ENCODE measurements at places on chromosomes 2 and 18.

DNA sequence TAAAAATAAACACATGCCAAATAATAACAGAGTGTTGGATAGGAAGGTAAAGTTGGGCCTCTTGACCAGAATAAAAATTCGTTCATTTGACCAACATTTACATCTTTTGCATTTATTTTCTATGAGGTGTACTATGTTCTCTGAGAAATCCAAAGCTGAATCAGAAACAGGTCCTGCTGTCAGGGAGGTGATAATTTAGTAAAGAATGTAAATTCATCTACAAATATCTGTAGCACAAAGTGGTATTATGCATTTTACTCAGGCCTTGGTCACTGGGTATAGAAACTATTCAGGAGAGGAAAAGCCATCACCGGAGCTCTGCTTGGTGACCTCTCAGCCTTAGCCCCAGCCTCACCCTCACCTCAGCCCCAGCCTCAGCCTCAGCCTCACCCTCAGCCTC is 208.9 kb downstream of the SPP2 start:
- no peak for DNase-seq

DNA sequence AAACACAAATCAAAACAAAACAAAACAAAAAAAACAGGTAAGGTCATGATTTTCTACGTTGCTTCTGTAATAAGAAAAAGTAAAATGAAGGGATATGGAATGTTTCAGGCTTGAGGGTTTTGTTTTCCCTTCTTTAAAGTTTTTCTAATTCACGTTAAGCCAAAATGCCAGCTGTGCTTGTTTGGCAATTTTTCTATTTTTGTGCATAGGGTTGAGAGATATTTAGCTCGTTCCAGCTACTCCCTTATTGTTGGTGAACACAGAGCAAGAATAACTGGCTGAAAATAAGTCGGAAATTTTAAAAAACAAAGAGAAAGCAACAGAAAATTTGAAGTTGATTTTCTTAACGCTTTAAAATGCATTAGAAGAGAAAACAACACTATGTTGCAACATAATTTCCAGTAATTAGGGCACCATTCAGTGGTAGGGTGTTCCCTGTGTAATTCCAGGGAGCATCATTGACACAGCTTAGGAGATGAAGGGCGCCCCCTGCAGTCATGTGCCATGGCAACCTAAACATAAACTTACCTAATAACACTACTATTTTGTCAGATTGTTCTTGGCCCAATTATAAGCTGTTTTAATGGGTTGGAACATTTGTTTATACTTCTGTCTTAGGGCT is 99.5 kb downstream of the DTNA start:
- peak; percentile 51 for DNase-seq

DNA sequence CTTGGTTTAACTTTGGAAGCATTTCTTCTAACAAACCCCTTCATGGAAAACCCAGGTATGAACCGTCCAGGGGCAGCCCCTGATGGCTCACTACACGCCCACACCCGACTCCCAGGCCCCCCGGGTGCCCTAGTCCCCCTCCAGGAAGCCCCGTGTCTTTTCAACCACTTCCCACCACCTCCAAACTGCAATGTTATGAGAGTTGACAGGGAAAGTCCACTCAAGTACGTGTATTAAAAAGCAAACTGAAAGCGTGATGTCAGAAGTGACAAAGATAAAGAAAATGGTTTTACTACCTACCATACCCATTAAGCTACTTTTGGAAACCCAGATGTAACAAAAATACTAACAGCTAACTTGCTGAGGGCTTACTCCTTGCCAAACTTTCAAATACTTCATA is 51.5 kb downstream of the L3MBTL4 start:
- no peak for DNase-seq

- DNase-seq: no peak
Measured at GRCh38 chr2:213723707-213724106, 439.4 kb downstream of the SPAG16 start.

DNA sequence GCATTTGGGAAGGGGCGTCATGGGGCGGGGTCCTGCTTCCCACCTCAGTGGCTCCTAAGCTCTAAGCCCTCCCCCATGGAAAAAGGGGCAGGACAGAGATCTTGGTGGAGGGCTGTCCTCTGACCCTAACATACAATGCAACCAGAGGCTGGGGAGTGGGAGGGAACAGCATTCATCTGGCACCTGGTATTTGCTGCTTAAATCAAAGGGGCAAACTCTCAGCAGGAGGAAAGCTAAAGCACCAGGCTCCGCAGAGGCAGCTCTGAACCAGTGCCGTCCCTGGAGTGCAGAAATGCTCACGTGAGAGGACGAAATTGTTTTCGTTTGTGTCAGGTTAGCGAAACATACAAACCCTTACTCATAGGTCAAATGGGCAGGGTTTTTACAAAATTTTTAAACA is 92.7 kb upstream of the PXDN start:
- no peak for DNase-seq

DNA sequence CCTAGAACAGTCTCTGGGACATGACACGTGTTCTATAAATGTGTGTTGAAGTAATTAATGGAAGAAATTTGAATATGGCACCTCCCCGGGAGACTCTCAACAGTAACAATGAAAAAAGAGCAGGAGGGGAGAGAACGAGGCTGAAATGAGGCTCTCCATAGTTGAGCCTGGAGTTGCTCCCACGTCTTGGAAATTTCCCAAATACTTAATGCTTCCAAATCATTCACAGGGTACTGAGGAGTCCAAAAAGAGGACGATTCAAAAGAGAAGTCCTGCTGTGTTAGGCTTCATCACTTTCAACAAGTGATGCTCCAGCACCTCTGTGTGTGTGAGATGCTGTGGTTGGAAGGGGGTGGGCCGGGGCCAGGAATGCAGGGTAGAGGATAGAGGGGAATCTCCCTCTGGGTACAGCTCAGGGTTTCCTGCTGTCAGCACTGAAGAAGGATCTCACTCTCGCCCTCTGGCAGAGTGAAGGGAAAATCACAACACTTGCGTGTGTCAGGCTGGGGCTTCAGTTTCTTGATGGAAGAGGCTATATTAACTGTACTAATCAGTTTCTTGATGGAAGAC is 18.1 kb upstream of the ZNF407 start:
- peak; percentile 6 for DNase-seq

DNA sequence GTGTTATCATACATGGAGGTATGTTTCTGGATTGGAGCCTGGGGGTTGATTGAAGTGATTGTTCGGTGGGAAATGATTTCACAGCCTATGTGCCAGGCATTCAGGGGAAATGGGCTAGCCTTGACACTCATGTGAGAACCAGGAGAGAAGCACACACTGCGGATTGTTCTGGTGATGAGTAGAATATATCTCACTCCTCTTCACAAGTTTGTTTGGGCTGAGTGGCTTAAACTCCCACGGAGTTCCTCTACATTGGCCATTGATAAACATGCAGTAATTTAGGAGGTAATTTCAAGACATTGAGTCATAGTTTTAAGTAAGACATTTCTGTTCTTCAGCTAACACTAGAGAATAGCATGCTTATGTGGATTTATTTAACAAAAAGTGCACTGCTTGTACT is 498.9 kb upstream of the NETO1 start:
- no peak for DNase-seq

- DNase-seq: peak; percentile 20
Measured at GRCh38 chr2:204491528-204491927, 53.7 kb upstream of the PARD3B start.

GRCh38 chr2:22817197-22817596 is 567.8 kb upstream of the KLHL29 start:
- DNase-seq: no peak

- DNase-seq: peak; percentile 46
Measured at GRCh38 chr2:226548732-226549131, 250.9 kb downstream of the IRS1 start.

- no peak for DNase-seq
Measured at GRCh38 chr18:21118806-21119205, 7.2 kb upstream of the ROCK1 start.

- peak; percentile 15 for DNase-seq
Measured at GRCh38 chr18:33946336-33946735, 278.4 kb downstream of the NOL4 start.

DNA sequence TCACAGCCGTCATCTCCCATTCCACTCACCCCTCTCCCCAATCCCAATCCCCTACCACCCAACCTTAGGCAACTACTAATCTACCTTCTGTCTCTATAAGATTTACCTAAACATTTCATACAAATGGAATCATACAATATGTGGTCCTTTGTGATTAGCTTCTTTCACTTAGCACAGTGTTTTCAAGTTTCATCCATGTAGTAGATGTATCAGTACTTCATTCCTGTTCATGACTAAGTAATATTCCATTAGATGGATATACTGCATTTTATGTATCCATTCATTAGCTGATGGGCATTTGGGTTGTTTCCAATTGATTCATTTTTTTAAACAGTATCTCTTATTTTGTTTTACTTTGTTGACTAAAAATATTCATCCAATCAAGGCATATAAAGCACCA is 109.6 kb downstream of the CDH2 start:
- DNase-seq: no peak
